ENCODE measurements at places on chromosomes 5 and 9.

DNA sequence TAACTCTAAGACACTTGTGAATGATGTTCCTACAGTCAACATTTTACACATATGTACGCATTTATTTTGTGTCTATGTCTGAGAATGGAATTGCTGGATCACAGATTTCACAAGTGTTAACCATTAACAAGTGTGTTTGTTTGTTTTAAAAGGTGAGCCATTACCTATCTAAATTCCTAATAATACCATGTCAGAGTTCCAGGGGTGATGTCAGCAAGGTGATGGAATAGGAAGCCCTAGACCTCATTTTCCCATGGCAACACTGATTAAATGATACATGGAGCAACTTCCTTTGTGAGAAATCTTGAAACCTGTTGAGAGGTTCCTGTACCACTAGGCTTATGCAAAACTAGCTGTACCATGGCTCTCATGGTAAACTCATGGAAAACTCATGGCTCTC is 309.7 kb downstream of the CYLC2 start:
- DNase-seq, result no peak

GRCh38 chr5:96388176-96388575 is 44.9 kb downstream of the PCSK1 start:
- DNase-seq, result no peak

- DNase-seq, result no peak
These were observed 38.8 kb upstream of the GLRX start for GRCh38 chr5:95861221-95861863.

DNA sequence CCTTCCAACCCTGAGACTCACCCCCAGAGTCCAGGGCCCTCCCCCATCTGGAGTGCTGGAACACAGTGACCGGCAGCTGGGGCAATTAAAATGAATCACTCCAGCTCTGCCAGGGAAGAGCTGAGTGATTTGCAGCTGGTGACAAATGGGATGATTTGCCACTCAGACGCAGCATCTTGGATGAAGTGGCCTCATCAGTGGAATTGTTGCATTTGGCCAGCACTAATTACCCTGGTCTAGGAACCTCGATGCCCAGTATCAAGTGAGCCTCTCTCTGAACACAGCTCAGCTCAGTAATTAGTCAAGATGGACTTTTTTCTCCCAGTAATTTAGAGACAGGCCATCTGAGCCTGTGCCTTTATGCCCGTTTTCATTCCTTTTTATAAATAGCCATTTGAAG is 259.5 kb downstream of the GRIA1 start:
- DNase-seq, result no peak

- no peak for DNase-seq
These were observed 1.0 kb downstream of the RABL6 start for GRCh38 chr9:136808806-136809158.

- no peak for DNase-seq
These were observed 14.7 kb downstream of the LIX1 start for GRCh38 chr5:97127727-97128126.

DNA sequence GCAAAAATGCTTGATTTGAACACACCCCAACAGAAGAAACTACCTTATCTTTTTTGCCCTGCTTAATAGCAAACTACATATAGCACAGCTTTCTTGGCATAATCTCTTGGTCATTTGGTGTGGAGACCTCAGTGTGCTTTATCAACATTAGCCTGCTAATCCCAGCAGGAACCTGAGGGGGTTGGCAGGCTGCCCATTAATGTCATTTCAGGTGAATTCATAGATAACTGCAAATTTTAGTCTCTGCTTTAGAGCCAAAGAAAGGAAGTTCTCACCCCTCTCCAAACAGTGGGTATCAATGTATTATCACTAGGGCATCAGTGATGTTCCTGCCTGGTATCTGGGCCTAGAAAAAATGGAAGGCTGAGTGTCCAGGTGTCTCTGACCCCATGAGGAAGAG is 489.0 kb downstream of the NTRK2 start:
- DNase-seq, result no peak

DNA sequence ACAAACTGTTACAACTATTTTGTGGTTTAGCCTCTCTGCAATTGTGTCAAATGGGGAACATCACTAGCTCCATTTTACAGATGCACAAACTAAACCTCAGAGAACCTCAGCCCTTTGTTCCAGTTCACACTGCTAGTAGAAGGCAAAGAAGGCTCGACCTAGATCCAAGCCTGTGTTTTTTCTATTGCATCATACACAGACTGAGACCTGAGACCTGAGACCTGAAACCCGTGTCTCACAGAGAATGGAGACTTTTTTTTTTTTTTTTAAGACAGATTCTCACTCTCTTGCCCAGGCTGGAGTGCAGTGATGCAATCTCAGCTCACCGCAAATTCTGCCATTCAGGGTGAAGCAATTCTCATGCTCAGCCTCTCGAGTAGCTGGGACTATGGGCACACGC is 120.8 kb downstream of the GALNT10 start:
- no peak for DNase-seq

DNA sequence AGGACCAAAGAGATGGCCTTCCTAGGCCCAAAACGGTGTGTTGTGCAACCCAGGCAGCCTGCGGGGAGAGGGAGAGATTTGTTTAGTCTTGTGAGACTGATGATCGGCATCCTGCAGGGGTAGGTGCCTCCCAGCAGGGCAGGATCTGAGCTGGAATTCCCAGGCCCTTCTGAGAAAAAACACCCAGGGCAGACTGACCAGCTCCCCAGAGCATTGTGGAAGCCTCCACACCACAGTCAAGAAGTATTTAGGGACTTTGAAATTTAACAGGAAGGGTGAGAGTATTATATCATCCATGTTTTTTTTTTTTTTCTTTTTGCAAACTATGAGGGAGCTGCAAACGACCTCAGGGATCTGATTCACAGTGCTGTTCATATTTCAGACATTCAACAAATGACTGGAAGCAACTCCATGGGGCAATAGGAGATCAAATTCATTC is 104.5 kb upstream of the LHFPL2 start:
- no peak for DNase-seq

DNA sequence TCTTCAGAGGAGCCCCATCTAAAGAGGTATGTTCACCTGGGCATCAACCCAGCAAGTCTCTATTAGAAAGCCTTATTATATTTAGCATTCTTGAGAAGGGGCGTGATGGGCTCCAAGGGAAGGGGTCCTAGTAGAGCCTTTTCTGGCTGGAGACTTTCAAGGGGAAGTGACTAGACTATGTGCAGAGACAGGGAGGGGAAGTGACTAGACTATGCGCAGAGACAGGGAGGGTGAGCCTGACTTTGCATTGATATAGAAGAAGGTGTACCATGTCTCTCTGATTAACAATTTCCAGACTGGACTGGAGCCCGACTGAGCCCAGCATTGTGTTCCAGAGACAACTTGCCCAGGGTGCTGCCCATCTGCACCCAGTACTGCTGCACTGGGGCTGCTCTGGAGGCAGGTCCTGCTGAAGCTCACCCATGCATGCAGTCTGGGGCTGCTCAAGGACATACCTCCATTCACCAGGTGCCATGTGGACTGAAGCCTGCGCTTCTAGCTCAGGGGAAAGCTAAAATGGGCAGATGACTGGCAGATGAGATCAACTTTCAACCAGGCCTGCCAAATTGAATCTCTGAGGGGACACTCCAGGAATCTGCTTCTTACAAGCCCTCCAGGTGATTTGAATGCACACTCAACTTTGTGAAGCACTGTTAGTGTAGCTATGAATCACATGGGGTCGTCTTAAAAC is 83.0 kb upstream of the GNA14 start:
- no peak for DNase-seq

GRCh38 chr5:10567121-10567591 is 3.3 kb downstream of the ANKRD33B start:
- DNase-seq, result no peak

DNA sequence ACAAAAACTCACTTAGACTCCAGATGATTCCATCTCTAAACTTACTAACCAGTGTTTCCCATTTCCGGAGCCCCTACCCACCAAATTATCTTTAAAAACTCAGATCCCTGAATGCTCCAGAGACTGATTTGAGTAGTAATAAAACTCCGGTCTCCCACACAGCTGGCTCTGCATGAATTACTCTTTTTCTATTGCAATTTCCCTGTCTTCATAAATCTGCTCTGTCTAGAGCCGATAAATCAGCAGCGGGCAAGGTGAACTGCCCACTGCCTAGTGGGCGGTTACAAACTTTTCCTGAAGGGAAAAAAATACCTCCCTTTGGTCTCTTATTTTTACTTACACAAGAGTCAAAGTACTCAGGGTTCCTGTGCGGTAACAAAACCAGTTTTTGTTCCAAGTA is 624.4 kb upstream of the RORB start:
- DNase-seq, result no peak

DNA sequence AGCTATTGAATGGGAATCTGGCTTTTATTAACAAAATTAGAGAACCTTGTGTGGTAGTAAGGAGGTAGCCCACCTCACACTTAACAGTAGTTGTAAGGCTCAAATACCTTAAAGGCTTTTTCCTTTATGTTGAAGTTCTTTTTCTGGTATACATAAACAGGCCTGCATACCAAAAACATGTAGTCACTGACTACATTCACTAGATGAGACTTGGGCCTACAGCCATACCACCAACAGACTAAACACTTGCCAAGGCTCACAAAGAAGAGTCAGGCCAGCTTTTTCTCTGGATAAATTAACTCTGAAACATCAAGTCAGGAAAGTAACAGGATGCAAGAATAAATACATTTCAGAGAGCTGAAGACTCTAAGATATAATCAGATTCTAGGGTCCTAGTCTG is 78.6 kb upstream of the MPDZ start:
- DNase-seq, result no peak

DNA sequence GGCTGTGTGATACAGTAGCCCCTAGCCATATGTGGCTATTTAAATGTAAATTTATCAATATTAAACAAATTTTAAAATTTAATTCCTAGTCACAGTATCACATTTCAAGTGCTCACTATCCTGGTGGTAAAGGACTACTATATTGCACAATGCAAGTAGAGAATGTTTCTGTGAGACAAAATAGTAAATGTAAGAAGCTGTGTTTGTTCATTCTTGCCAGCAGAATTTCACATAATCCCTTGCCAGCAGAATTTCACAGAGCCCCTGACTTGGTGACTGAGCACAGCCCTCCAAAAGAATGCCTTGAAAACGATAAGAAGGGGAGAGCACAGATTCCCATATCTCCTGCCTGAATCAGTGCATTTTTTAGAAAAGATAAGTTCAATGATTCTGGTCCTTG is 75.9 kb upstream of the SELENOP start:
- no peak for DNase-seq

DNA sequence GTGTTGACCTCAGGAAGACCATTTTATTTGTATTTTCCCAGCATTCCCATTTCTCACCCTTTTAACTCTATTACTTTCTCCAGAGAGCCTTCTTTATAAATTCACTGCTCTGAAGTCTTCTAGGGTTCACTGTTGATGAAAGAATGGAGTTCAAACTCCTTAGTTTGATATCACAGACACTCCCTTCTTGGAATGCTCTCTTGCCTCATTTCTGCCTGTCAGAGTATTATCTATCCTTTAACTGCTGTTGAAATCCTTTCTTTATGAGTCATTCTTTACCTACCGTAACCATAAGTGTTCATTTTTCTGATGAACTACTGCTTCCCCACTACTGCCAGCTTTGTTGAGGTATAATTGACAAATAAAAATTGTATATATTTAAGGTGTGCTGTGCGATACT is 4.3 kb downstream of the RIC1 start:
- no peak for DNase-seq

DNA sequence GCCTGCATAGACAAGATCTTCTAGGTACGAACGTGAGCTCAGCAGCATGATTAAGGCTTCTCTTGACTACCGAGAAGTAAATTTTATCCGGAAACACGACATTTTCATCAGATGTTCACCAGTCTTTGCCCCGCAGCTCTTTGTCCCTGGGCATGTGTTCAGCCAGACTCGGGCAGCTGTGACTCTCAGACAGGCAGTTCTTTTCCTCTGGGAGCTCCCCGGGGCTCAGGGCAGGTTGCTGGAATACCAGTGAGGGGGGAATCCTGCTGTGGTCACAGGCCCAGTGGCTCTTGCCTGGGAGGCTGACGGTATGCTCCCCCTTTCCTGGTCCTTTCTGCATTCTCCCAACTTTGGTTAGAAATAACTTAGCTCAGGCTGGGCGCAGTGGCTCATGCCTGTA is 186.1 kb downstream of the GNA14 start:
- DNase-seq, result no peak

GRCh38 chr9:136370687-136371532 is 2.6 kb downstream of the CARD9 start:
- DNase-seq, result no peak

DNA sequence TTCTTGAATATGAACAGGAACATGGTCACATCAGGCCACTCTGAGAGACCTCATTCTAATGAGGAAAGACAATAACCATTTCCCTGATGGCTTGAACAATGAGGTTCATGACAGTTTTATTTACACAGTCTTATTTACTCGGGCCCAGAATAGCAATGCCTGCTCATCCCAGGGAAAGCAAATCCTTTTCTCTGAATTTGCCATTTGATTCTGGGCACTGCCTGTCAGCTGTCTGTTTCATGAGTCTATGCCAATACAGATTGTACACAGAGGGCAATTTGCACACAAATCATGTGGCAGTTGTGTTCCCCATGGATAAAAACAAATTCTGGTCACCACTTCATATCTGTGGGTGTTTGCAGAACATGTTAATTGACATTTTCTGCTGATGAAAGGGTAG is 492.5 kb downstream of the ACTL7B start:
- DNase-seq, result no peak

DNA sequence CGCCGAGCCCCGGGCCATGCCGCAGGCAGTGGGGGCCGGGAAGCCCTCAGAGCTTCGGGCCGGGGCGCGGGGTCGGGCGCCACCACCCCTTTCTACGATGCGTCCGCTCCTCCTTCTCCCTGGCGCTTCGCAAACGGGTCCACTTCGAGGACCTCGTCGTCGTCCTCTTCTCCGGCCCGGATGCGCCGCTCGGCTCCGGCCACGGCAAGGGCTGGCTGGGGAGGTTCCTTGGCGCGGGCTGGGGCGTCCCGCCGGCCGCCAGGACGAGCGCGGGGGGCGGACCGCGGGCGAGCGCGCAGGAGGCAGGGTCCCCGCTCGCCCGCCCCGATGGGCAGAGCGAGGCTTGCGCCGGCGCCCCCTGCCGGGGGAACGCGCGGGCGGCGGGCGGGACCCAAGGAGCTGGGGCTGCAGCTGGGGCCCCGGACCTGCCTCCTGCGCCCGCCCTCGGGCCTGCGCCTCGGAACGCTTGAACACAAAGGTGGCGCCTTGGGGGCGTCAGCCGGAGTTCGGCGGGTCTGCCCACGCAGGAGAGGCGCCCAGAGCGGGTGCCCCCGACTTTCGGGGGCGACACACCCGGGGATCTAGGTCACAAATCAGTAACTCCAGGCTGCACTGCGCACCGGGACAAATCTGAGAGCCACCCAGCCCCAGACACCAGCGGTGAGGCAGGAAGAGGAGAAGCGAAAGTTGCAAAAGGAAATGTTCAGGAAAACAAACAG is at the start of gene ROR2:
Gene ROR2 (minus strand): TSS at position 283 of the 719 bp plus-strand sequence.
- DNase-seq, result no peak

DNA sequence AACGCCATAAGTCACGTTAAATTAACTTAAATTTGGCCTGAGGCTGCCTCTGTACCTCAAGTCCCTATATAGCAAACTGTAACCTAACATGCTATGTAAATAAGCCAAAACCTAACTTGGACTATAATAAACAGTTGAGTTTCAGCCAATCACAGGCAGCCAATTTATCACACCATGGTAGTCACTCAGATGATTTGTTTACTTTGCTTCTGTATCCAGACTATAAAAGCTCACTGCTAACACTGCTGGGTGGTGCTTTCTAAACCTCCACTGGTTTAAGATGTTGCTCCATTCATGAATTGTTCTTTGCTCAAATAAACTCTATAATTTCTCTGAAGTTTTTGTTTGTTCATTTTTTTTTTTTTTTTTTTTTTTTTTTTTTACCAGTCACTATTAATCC is 62.8 kb downstream of the TRPM3 start:
- no peak for DNase-seq

Measured in iPS DF 19.7 (cell line).